ENCODE measurements at places on chromosomes 11 and 22. TPM values are rescaled to one million over a fixed set of nuclear protein-coding genes. Genes with fewer than 3 reads are reported as not detected.

LIN7C gene
- 40.7 TPM for total RNA-seq

DERL3 gene
- total RNA-seq, result 0.33 TPM

OR52E6 gene
- not detected for total RNA-seq

SCO2 gene
- 2.0 TPM for total RNA-seq

ADM gene
- total RNA-seq, result 354 TPM

SLC29A2 gene
- 0.76 TPM for total RNA-seq

APOA5 gene
- total RNA-seq, result not detected

SLC37A2 gene
- 0.87 TPM for total RNA-seq

ANO1 gene
- not detected for total RNA-seq

PTPRCAP gene
- total RNA-seq, result 0.43 TPM

KCTD14 gene
- 0.11 TPM for total RNA-seq

SCUBE2 gene
- total RNA-seq, result 1.4 TPM

LSP1 gene
- 0.11 TPM for total RNA-seq

FGF4 gene
- not detected for total RNA-seq

Measured in dermis lymphatic vessel endothelial cell (primary cell).